ENCODE measurements at places on chromosomes 7 and 10.

- DNase-seq, result no peak
These were observed 132.2 kb downstream of the PRKG1 start for GRCh38 chr10:51206500-51206899.

- peak; percentile 21 for DNase-seq
These were observed at the start of gene FGFBP3 for GRCh38 chr10:91909117-91909677. TSS of gene FGFBP3 (minus strand) at chr10:91909486. CDS start at chr10:91908969, 517 bp downstream.

DNA sequence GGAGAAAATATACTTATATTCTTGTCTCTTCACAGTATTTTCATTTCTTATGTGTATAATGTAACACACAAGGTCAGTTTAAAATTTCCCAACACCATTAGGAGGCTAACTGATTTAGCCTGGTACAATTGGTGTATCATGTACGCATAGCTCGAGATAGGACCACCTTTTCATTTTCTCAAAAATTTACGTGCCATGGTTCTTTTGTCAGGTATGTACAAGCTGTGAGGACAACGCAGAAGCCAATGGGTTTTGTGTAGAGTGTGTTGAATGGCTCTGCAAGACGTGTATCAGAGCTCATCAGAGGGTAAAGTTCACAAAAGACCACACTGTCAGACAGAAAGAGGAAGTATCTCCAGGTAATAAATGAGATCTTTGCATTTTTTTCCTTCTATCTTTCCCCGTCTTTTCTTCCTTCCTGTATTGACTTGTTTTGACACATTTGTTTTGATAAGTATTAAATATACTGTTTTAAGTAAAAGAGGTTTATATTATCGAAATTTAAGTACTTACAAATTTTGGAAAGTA is 55.0 kb downstream of the TRIM24 start:
- no peak for DNase-seq

DNA sequence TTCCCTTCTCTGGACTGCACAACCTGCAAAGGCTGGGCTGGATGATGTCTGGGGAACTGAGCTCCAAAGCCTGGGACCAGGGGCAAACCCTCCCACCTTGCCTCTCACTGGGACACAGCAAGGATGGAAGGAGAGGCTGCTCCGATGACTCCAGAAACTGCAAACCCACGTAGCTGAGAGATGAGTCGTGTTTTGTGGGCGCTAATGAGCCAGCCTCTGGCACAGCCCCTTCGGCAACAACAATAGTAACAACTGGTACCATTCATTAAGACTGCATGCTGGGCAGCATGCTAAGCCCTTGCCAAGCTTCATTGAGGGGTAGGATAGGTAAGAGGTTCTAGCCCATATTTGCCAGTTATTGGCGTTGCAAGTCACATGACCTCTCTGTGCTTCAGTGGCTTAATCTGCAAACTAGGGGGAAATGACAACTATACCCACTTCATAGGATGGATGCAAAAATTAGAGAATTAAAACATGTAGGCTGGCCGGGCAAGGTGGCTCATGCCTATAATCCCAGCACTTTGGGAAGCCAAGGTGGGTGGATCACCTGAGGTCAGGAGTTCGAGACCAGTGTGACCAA is 145.9 kb downstream of the SH3PXD2A start:
- no peak for DNase-seq

GRCh38 chr10:85900487-85900886 is 466.1 kb downstream of the GRID1 start:
- no peak for DNase-seq

Measured in suppressor macrophage treated with lipopolysaccharide for 4 hours (primary cell).